Left renal pelvis (tissue), 4 donors: ENCODE measurements at places on chromosomes 3 and 15.

GRCh38 chr3:37814547-37814946 is 47.1 kb upstream of the CTDSPL start:
- no peak for DNase-seq

DNA sequence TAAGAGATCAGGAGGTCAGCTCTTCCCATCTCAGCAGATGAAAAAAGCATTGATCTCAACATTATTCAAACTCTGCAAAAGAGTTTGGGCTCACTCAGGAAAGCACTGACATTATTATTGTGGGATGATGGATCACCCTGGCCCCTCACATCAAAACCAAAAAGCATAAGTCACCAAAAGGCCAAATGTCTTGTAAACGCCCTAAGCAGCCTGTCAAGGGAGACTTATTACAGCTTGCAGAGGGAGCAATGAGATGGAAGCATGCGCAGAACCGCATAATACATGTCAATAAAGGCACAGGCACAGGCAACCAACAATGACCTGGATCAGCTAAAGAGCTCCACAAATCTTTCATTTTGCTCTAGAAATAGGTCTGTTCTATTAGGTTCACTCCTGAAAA is 4.6 kb downstream of the FSIP1 start:
- DNase-seq = no peak

GRCh38 chr3:16928386-16929132 is 43.8 kb downstream of the PLCL2 start:
- DNase-seq = no peak

GRCh38 chr3:111324151-111324550 is 217.8 kb upstream of the CD96 start:
- DNase-seq = no peak

- DNase-seq = no peak
These were observed 91.1 kb downstream of the TBL1XR1 start for GRCh38 chr3:177106184-177106583.

DNA sequence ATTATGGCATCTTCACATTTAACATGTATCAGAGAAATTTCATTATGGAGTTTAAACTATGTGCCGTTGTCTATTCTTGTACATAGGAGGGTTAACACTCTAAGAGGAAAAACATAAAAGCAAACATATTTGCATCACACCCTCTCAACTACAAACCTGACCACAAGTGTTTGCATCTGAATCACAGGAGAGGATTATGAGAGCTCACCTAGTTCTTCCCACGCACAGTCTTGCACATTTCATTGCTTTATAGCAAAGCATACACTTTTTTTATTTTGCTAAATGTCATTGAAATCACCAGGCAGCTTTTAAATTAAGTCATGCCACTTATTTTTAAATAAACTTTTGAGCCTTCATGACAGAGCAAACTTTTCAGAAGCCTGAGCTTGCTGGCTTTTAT is 12.5 kb downstream of the TRAT1 start:
- DNase-seq = no peak

GRCh38 chr3:7793786-7794185 is 707.8 kb upstream of the LMCD1 start:
- DNase-seq = no peak

GRCh38 chr15:71709808-71710418 is 100.4 kb upstream of the NR2E3 start:
- no peak for DNase-seq

DNA sequence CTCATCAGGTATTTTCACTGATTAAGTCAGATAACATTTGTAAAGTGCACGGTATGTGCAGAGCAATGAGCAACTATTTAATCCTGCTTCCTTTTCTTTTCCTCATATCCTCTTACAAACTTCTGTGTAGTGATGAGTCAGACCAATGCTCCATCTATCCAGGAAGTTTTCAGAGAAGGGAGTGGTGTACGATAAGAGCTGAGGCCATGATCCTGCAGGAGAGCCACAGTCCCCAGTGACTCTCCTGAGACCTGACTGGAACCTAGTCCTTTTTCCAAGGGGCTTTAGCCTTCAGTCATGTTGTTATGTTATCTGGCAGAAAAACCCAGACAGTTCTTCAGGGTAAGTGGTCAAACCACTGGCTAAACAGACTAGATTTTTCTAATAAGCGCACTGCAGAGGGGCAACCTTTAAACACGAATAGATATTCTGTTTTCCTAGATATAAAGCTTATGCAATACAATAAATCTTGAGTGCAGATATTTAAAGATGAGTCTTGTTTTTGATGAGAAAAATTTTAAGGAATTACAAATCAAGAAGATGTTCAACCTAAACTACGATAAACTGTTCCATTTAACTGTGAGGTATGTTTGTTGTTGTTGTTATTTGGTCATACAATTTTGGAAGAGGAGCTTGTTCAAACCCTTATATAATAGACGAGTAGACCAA is 110.5 kb upstream of the RAP2B start:
- DNase-seq = no peak

GRCh38 chr3:149570016-149570415 is 87.8 kb downstream of the WWTR1 start:
- no peak for DNase-seq

- peak; percentile 45 for DNase-seq
These were observed 51.7 kb downstream of the SCN11A start for GRCh38 chr3:39000008-39000450.

DNA sequence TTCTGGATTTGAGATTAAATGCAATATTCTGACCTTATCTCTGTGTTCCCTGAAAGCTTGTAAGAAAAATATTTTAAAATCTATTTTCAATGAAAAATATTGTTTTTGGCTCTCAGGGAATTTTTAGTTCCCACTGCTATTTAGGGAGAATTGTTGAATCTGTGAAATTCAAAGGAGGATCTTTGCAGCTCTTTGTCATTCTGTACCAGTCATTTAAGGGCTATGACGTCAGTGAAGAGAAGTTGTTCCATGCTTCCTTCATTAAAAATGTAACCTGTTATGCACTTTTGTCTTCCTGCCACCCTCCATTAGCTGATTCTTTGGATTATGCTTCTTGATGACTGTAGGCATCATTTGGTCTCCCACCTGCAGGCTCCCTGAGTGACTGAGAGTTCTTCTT is 427.8 kb upstream of the C2CD4B start:
- DNase-seq = no peak

DNA sequence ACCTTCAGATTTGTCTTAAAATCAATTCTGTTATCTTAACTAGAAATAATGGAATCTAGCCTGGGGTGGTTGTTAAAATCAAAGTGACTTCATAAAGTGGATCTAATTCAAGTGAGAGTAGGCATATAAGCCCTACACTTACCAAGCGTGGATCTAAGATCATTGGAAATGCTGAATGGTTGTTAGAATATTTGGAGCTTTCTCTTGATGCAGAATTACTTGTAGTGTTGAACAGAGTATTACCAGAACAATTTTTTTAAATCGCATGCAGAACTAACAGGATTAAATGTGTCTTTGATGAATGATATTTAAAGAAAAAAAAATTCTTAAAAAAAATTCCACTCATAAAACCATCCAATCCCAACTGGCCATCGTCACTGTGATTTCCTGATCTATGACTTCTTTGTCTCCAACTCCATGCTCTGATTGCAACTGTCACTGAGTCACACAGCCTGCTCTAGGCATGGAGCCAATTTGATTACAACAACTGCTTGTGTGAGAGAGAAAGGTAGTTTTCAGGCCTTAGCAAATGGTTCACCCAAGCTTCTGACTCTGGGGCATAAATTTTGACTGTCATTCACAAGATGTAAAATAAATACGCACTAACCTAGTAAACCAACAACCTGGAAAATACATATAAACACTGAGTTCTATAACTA is 25.9 kb upstream of the SPRED1 start:
- DNase-seq = no peak

DNA sequence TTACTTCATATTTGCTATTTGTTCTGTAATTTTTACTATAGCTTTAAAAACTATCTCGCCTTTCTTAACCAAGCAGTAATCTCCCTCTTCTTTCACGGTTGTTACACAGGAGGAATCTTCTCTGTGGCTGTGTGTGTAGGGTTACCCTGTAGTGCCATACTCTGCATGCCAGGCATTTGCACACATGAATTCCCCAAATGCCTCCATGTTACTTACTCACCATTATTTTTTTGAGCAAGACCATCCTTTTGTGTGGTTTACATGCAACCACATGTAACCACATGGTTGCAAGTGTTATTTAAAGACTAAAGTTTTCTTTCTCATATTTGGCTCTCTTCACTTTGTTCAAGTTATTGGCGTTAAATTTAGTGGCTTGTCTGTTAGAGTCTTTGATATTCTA is 45.5 kb downstream of the HPS3 start:
- peak; percentile 33 for DNase-seq

DNA sequence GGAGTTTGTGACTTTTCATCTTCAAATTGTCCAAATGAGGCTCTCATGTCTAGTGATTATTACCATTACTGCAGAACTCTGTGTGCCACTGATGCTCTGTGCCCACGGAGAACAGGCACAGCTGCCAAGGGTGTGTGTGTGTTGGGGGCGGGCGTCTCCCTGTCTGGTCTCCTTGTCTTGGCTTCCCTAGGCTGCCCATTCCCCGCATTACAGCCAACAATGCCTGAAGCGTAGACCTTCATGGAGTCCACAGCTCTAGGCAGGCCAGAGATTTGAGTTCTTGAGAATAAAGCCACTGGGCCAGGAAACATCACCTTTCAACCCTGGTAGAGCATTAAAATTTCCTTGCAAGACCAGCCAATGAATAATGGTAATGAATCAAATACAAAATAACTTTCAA is 42.7 kb downstream of the CCNB2 start:
- DNase-seq = no peak

DNA sequence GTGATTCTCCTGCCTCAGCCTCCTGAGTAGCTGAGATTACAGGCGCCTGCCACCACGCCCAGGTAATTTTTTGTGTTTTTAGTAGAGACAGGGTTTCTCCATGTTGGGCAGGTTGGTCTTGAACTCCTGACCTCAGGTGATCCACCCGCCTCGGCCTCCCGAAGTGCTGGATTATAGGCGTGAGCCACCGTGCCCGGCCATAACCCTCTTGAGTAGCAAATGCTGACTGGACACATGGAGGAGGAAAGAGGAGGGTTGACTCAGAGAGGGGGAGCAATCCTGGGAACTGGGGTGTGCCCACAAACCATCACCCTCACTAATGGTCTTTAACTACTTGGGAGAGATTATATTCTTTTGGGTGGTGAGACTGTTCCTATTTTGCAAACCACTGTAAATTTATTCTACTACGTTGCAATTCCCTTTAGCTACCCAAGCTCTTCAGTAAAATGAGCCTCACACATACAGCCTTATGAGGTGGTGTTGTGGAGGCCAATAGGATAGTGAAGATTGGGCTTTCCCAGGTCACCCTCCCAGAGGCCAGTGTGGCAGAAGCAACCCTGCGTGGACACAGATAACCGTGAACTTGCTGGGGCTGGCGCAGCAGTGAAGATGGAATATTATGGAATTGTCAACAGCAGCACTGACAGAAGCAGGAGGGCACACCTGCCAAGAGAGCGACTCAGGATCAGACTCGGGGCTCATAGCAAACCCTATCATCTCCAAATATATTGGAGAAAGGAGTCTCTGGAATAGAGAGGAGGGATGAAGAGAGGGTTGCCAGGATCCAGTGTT is 37.4 kb downstream of the TLNRD1 start:
- no peak for DNase-seq

GRCh38 chr3:76908156-76908555 is 131.7 kb upstream of the ROBO2 start:
- no peak for DNase-seq

- DNase-seq = no peak
These were observed 87.8 kb downstream of the NCEH1 start for GRCh38 chr3:172622916-172623700.

- DNase-seq = no peak
These were observed 72.9 kb downstream of the ATP8B4 start for GRCh38 chr15:50046159-50046558.

DNA sequence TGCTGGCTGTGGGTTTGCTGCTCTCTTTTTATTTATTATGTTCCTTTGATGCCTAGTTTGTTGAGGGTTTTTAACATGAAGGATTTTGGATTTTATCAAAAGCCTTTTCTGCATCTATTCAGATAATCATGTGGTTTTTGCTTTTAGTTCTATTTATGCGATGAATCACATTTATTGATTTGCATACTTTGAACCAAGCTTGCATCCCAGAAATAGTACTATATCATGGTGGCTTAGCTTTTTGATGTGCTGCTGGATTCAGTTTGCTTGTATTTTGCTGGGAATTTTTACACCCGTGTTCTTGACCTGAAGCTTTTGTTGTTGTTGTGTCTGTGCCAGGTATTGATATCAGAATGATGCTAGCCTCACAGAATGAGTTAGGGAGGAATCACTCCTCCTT is 48.4 kb downstream of the MCTP2 start:
- DNase-seq = no peak

- DNase-seq = no peak
These were observed 50.4 kb upstream of the LIMD1 start for GRCh38 chr3:45544024-45544716.

GRCh38 chr15:28892789-28893610 is 7.2 kb downstream of the APBA2 start:
- DNase-seq = no peak

- no peak for DNase-seq
These were observed 34.6 kb upstream of the FGD5 start for GRCh38 chr3:14784087-14784681.

- no peak for DNase-seq
These were observed 63.8 kb downstream of the CHSY1 start for GRCh38 chr15:101187820-101188636.
